Putamen (tissue), 1 donor: ENCODE measurements at places on chromosomes 2 and 18.

- DNase-seq = no peak
Observed at GRCh38 chr2:7736646-7737305, 819.6 kb downstream of the RNF144A start.

- DNase-seq = peak; percentile 14
Observed at GRCh38 chr18:51724790-51725721, 527.6 kb upstream of the MEX3C start.

DNA sequence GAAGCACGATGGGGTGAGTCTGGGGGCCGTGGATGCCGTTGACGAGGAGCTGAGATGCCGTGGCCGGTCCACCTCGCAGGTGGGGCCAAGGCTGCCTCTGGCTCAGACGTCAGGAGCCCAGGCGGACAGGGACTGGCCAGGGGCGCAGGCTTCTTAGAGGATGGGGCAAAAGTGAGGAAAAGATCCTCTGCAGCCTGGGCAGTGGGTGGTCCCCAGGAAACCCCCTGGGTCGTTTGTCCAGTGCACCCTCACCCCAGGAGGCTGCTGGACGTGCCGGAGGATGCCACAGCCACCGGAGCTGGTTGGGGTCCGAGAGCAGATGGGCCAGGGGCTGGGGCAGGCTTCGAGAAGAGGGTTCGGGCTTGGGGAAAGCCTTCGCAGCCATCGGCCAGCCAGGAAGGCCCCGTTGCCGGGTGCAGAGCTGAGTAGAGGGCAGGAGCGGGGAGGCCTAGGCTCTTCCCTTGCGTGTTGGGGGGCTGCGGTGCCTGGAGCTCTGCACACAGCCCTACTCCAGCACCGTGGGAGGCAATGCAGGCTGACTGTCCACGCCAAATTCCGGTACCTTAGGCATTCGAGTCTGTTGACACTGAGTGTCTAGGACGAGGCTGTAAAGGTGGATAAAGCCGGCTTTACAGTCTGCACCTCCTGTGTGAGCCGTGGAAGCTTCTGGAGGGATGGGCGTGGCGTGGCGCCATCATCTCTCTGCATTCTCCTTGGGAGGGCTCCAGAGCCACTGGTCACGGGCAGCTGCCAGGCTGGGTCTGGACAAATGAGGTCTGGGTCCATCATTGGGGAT, 18.8 kb downstream of the GPC1 start:
- DNase-seq = no peak

GRCh38 chr18:48889981-48890762, 60.6 kb downstream of the SMAD7 start:
- peak; percentile 63 for DNase-seq

- DNase-seq = no peak
Observed at GRCh38 chr2:143321994-143322393, 192.8 kb downstream of the ARHGAP15 start.

DNA sequence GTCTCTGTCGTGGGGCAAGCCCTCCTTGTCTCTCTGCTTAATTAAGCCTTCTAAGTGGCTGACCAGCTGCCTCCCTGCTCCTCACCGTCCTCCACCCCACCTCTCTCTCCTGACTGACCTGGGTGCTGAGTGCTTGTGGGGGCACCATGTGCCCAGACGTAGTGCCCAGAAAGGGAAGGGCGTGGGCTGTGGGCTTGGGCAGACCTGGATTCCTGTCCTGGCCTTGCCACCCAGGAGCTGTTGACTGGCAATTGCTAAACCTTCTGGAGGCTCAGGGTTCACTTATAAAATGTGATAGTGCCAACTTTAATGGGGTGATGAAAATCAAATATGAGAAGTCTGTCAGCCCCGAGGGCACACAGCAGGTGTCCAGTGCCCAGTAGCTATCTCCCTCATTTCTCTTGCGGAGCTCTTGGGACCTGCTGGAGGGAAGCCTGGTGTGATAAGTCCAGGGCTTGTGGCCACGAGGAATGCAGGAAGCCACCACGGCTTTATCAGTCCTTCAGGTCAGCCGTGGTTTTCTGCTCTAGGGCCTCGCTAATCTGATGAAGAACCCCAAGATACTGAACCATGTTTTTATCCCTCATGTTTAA, 22.0 kb upstream of the INHBB start:
- DNase-seq = no peak

GRCh38 chr2:63755965-63756364, 85.7 kb upstream of the UGP2 start:
- DNase-seq = no peak

- no peak for DNase-seq
Observed at GRCh38 chr2:197946562-197946961, 142.2 kb downstream of the PLCL1 start.

- DNase-seq = no peak
Observed at GRCh38 chr2:152155209-152155608, 20.4 kb downstream of the STAM2 start.

DNA sequence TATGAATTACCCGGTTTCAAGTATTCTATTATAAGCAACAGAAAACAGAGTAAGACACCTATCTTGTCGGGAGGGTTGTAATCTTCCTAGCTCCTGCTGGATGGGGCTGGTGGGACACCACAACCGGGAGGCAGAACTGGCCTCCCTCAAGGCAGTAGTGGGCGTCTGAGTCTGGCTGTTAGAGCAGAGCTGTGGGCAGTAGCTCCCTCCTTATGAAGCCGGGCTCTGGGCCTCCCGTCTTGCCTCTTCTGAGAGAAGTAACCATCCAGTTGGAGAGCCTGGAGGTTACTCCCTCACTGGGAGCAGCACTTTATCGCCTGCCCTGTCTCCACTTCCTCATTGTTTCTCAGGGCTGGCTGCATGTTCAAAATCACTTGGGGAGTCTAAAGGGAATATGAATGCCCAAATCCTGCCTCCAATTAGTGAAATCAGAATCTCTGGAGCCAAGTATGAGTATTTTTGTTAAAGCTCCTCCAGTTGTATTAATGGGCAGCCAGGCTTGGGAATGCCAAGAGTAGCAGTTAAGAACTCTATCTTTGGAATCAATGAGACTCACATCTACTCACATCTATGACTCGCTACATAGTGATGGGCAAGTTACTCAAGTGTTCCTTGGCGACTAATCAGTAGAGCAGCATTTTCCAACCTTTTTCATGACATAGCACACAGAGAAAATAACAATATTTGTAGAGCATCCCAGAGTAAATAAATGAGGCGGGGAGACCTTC, 27.3 kb upstream of the NRP2 start:
- no peak for DNase-seq

GRCh38 chr2:2466534-2466933, 135.5 kb upstream of the MYT1L start:
- no peak for DNase-seq

GRCh38 chr2:69946351-69947324, 14.8 kb downstream of the ASPRV1 start:
- DNase-seq = no peak

DNA sequence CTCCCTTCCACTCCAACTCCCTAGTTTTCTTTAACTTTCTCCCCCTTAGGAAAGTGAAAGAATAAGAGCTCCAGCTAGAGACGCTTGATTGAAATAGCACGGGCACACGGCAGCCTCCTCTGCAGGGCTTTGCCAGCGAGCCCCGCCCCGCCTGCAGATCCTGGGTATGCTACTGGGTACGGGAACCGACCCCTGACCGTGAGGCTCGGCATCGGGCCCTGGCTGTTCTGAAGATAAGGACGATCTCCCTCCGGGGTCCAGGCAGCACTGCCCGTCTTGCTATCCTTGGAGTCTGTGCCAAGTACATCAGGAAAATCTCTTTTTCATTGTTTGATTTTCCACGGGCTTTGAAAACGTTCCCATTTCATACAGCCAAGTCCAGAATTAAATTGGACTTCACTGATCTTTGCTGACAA, 284.5 kb downstream of the MTX2 start:
- peak; percentile 23 for DNase-seq

GRCh38 chr2:58701688-58702301, 460.7 kb upstream of the FANCL start:
- DNase-seq = no peak

- no peak for DNase-seq
Observed at GRCh38 chr2:85355073-85355410, 473 bp downstream of the ELMOD3 start.

- DNase-seq = no peak
Observed at GRCh38 chr2:176652300-176653182, 383.3 kb downstream of the MTX2 start.

DNA sequence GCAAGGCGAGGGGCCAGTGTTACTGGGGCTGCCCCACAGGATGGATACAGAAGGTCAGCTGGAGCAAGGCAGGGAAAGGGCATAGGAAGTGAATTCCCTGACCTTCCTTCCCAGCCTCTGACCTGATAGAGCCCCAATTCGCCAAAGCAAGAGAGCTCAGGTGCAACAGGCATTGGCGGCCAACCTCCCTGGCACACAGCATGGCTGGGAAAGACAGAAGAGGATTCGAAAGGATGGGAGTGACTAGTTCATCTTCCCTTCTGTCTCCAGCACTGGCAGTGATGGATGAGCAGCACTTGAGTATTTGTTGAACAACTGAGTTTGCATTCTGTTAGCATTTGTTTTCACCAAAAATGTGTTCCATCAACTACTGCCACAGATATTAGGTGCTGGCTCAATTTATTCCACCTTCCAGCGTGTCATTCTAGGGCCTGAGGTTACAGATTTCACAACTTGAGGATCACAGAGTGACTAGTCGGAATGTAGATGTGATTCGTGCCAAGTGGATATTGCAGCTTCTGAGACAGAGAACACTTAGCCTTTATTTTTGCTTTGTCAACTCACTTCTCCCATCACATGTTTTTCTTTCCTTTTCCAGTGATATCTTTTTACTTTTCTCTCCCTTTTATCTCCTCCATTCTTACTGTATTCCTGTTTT, 6.2 kb downstream of the COPS8 start:
- no peak for DNase-seq

- no peak for DNase-seq
Observed at GRCh38 chr2:139031722-139032121, 251.5 kb upstream of the NXPH2 start.

- no peak for DNase-seq
Observed at GRCh38 chr2:142892715-142893114, 15.3 kb downstream of the KYNU start.

DNA sequence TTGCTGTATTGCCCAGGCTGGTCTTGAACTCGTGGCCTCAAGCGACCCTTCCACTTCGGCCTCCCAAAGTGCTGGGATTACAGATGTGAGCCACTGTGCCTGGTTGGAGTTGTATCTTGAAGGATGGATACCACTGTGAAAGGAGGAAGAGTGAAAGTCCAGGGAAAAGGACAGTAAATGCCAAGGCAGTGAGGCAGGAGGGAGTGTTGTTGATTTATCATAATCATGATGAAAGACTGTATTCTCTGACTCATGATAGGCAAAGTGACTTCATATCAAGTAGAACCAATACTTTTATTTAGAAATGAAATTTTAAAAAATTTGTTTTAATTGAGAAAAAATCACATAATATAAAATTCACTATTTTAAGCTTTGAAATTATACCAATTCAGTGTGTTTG, 162.3 kb downstream of the ARHGAP28 start:
- DNase-seq = no peak

GRCh38 chr18:63553081-63553480, 10.9 kb downstream of the SERPINB12 start:
- DNase-seq = peak; percentile 6

DNA sequence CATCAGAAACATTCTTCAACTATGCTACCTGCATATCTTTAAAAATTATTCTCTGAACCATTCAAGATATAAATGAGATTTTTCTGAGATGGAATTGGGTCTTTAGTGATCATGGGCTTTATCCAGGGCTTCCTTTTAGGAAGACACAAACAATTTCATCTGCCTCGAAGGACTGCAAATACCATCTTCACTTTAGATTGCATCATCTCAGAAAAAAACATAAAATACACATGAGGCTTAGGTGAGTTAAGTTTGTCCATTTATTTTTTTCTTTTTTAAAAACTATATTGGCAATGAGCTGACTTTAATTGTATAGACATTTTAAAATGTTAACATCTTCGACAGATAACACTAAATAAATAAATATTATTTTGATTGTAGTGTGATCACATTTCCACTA, 20.1 kb downstream of the TTN start:
- no peak for DNase-seq

GRCh38 chr2:226829721-226830631, 5.9 kb upstream of the RHBDD1 start:
- DNase-seq = no peak

DNA sequence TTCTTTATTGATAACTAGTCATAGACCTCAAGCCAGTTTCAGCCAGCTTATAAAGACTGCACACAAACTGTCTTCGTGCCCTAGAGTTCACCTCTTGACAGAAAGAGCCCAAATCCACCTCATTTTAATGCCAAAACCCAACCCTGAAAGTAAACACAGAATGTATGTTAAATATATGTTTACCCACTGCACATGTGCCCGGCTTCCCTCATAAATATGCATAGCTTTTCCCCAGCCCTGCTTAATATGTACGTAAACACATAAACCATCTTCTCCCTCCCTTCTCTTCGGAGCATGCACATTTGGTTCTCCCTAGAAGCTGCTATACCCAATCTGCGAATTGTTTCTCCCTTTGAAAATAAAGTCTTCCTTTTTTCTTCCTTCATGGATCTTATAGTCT, 73.9 kb upstream of the XIRP2 start:
- no peak for DNase-seq

GRCh38 chr2:9030841-9031240, 27.4 kb upstream of the MBOAT2 start:
- DNase-seq = no peak

GRCh38 chr2:160156100-160156499, 44.0 kb downstream of the ITGB6 start:
- DNase-seq = no peak

DNA sequence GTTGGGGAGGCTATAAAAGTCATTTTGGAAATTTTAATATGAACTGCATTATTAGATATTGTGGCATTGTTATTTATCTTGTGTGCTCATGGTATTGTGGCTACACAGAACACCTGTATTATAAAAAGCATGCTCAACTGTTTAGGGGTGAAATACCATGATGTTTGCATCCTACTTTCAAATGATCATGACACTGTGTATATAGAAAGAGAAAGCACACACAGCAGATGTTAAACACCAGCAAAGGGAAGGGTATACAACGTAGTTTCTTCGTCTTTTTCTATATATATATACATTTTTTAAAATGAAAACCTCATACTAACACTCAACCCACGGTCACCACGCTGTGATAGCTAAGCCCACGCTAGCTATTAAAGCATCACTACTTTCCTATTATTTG, 27.1 kb downstream of the STARD7 start:
- DNase-seq = no peak

- DNase-seq = no peak
Observed at GRCh38 chr2:204135752-204136151, 199.2 kb downstream of the ICOS start.
